ENCODE measurements at places on chromosomes 5 and 9. TPM values are rescaled to one million over a fixed set of nuclear protein-coding genes. Genes with fewer than 3 reads are reported as not detected.
A peak's percentile ranks its signal among the peaks of the same experiment; 100 is the strongest.

Gene LEAP2
- total RNA-seq, result 23.9 TPM

Gene PROB1
- total RNA-seq, result 0.69 TPM

- no peak overlapping the region for H3K4me3 ChIP-seq
- H3K27me3 ChIP-seq, result no peaks in the 10 kb centered on the region
- H3K4me1 ChIP-seq, result no peaks in the 10 kb centered on the region
- no peak overlapping the region for H3K27ac ChIP-seq
- peak; percentile 62 for DNase-seq
Measured at GRCh38 chr5:157312492-157312891, 46.6 kb downstream of the CYFIP2 start.

Gene ANKH
- 25.0 TPM for total RNA-seq

Gene EGFL7
- not detected for total RNA-seq

DNA sequence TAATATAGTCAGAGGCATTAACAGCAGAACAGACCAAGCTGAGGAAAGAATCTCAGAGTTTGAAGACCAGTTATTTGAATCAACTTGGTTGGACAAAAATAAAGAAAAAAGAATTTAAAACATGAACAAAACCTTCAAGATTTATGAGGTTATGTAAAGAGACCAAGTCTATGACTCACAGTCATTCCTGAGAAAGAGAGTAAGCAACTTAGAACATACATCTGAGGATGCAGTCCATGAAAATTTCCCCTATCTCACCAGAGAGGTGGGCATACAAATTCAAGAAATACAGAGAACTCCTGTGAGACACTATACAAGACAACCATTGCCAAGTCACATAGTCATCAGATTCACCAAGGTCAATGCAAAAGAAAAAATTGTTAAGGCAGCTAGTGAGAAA, 17.4 kb upstream of the C9orf72 start:
- no peak overlapping the region for H3K4me3 ChIP-seq
- H3K27me3 ChIP-seq, result no peaks in the 10 kb centered on the region
- no peaks in the 10 kb centered on the region for H3K4me1 ChIP-seq
- DNase-seq, result no peak
- H3K27ac ChIP-seq, result no peak overlapping the region

Gene IFNA7
- total RNA-seq, result not detected

Gene DPM2
- 17.5 TPM for total RNA-seq

DNA sequence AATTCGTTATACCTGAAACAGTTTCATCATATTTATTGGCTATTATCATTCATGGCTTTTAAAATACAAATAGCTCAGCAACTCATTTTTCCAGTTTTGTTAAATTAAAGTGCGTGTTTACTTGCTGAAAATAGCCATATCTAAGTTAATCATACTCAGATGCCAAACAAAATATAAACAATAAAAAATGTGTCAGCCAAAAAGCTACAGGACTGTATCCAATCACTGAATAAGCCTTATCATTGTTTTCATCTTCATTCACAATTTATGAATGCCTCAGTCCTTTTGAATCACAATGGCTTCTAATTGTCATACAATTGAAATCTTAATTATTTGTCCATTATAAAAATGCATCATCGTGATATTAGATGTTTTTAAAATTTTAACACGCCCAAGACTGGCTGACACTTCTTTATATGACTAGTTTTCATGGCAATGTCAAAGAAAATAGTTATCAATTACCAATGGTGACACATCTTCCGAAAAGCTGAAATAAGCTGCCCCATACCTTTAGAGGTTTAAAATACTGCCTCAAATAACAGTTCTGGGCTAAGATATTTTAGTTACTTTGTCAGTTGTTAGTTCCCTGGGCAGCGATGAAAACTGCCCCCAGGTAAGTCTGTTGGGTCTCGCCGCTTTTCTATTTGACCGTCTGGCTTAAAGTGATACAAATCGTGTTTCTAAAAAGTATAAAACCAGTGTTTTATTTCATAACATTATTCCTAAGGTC, 1.8 kb downstream of the NFIB start:
- peaks cover 29% of the 10 kb centered on the region for H3K4me1 ChIP-seq
- H3K27ac ChIP-seq, result peak overlapping the region; percentile 87
- H3K27me3 ChIP-seq, result no peaks in the 10 kb centered on the region

Gene PCDHB11
- total RNA-seq, result not detected

GRCh38 chr9:97802276-97802675, 50.8 kb upstream of the FOXE1 start:
- no peak overlapping the region for H3K27ac ChIP-seq
- H3K36me3 ChIP-seq, result no peaks in the 10 kb centered on the region
- peaks cover 14% of the 10 kb centered on the region for H3K4me1 ChIP-seq
- no peak overlapping the region for H3K4me3 ChIP-seq
- peaks cover 5% of the 10 kb centered on the region for H3K27me3 ChIP-seq

Gene ISOC1
- total RNA-seq, result 51.3 TPM

DNA sequence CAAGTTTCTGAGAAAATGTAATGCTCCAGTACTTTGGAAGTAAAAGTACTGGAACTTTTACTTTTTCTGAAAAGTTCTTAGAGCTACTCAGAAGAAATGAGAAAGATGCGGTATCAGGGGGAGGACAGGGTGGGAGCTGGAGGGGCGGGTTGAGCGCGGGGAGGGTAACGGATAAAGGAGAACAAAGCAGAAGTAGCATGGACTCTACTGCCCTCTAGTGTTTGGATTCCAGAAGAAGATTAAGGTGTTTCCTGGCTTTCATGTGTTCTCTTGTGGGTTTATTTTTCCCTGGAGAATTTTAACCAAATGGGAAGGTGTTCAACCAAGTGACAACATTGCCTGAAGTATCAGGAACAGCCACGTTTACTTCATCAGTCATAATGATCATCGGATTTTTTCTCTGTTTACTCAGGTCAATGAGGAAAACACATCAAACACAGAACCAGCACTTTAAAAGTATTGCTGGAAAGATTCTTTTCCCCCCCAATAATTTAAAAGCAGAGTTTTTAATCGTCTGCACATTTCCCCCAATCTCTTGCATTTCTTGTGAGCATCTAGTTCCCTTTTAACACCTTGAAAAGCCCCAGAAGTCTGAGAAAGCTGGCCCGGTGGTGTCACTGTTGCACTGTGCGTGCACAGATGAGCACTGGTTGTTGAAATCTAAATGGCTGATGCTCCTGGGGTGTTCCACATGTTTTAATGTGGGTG, 190.6 kb downstream of the MPDZ start:
- no peak overlapping the region for H3K4me3 ChIP-seq
- no peaks in the 10 kb centered on the region for H3K4me1 ChIP-seq
- H3K27ac ChIP-seq, result no peak overlapping the region
- H3K27me3 ChIP-seq, result no peaks in the 10 kb centered on the region
- no peaks in the 10 kb centered on the region for H3K36me3 ChIP-seq
- DNase-seq, result peak; percentile 36

Gene SPINK5
- not detected for total RNA-seq

DNA sequence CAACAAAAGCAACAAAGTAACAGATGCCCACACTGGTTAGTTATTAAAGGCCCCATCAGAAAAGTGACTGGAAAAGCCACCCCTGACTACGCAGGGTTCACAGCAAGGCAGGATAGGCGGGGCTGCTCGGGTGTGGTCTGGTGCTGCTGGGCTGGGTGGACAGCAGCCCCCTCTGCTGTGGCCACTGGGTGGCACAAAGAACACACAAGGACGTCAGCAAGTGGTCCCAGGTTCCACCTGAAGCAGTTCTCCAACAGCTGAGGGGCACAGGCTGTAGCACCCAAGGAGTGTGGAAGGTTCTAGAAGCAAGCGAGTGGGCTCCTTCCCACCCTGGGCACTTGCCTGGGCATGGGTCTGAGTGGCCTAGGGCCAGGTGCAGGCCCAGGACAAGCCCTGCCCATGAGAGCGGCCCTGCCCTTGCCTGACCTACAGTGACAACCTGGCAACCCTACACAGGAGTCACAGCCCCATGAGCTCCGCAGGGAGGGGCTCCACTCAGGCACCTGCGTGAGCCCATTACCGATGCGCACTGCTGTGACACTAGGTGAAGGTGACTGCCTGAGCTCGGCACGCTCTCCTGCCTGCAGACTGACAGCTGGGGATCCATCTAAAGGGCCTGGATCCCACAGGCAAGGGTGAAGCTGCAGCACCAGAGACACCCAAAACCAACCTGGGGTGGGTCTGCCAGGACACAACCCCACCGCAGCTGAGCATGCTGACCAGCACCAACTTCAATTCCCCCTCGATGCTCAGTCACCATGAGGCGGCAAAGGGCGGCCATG, 8.1 kb downstream of the BRD9 start:
- H3K4me3 ChIP-seq, result no peak overlapping the region
- no peak for DNase-seq
- no peaks in the 10 kb centered on the region for H3K27me3 ChIP-seq
- H3K36me3 ChIP-seq, result peaks cover 34% of the 10 kb centered on the region
- no peaks in the 10 kb centered on the region for H3K4me1 ChIP-seq

- no peaks in the 10 kb centered on the region for H3K36me3 ChIP-seq
- peaks cover 38% of the 10 kb centered on the region for H3K4me1 ChIP-seq
- H3K27me3 ChIP-seq, result peaks cover 34% of the 10 kb centered on the region
- DNase-seq, result no peak
- H3K4me3 ChIP-seq, result peak overlapping the region; percentile 48
- H3K27ac ChIP-seq, result no peak overlapping the region
Measured at GRCh38 chr9:133533857-133534256, 647 bp upstream of the ADAMTSL2 start.

GRCh38 chr5:109844148-109844547, 154.4 kb downstream of the MAN2A1 start:
- H3K4me3 ChIP-seq, result no peak overlapping the region
- DNase-seq, result no peak
- no peak overlapping the region for H3K27ac ChIP-seq

DNA sequence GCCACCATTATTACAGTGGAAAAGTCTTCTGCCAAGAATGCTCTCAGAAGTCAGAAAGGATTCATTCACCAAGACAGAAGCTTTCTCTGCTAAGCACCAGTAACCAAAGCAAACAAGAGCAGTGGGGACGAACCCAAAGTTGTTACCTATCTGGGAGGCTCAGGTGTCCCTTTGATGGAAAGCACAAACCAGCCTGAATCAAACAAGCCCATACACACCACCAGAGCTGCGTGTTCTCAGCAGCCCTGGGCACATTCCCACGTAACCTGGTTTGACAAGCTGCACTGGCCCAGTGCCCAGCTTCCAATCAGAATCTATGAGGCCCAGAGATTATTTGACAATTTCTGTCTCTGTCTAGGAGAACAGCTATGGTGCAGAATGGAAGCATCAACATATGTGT, 252.6 kb downstream of the ACTL7B start:
- H3K27ac ChIP-seq, result no peak overlapping the region
- no peak for DNase-seq
- no peaks in the 10 kb centered on the region for H3K36me3 ChIP-seq
- H3K4me3 ChIP-seq, result no peak overlapping the region

- no peaks in the 10 kb centered on the region for H3K36me3 ChIP-seq
- no peak overlapping the region for H3K27ac ChIP-seq
- no peaks in the 10 kb centered on the region for H3K4me1 ChIP-seq
- DNase-seq, result peak; percentile 7
- no peak overlapping the region for H3K4me3 ChIP-seq
Measured at GRCh38 chr9:37061768-37062167, 27.7 kb upstream of the PAX5 start.

DNA sequence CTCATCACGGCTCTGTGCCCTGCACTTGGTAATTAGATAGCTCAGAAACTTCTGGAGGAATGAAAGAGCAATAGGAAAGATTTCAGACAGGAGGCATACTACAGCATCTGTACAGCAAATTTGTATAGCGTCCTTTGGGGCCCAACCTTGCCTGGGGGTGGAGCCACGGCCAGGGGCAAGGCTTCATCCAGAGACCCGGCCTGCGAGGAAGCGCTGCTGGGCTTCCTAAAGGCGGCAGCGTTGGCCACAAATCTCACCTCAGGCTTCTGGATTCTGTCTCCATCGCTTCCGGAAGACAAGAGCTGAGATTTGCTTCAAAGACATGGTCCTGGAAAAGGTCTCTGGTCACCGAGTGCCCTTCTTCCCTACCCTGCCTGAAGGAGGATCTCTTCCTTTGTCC, 12.2 kb upstream of the SPATA31D1 start:
- H3K27ac ChIP-seq, result no peak overlapping the region
- H3K4me1 ChIP-seq, result no peaks in the 10 kb centered on the region
- no peaks in the 10 kb centered on the region for H3K36me3 ChIP-seq
- H3K27me3 ChIP-seq, result no peaks in the 10 kb centered on the region
- H3K4me3 ChIP-seq, result no peak overlapping the region

Gene GDNF
- 0.46 TPM for total RNA-seq

Gene SAXO1
- not detected for total RNA-seq

- no peaks in the 10 kb centered on the region for H3K27me3 ChIP-seq
- H3K4me3 ChIP-seq, result no peak overlapping the region
- H3K27ac ChIP-seq, result no peak overlapping the region
- H3K4me1 ChIP-seq, result no peaks in the 10 kb centered on the region
- no peak for DNase-seq
Measured at GRCh38 chr9:120456218-120456617, 123.7 kb downstream of the CDK5RAP2 start.

GRCh38 chr9:87707805-87708506, 18.0 kb upstream of the CTSL start:
- H3K36me3 ChIP-seq, result peaks cover 4% of the 10 kb centered on the region
- H3K27me3 ChIP-seq, result no peaks in the 10 kb centered on the region
- peaks cover 25% of the 10 kb centered on the region for H3K4me1 ChIP-seq
- H3K4me3 ChIP-seq, result no peak overlapping the region

DNA sequence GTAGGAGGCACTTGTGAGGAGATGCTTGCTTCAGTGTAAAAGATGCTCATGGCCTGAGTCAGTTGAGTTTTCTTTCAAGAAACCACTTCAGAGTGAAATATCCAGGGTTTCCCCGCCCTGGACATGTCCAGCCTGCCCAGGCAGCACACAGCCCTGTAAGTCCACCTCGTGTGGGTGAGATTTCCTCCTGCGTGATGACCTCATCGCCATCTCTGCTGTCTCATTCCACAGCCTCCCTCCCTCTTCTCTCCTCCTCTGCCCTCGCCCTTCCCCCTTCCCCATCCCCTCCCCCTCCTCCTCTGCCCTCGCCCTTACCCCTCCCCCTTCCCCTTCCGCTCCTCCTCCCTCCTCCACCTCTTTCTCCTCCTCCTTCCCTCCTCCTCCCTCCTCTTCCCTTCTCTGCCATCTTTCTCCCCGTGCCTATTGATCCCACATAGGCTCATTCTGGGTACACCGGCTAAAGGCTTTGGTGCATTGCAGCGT, 34.0 kb upstream of the NCS1 start:
- H3K4me1 ChIP-seq, result no peaks in the 10 kb centered on the region
- no peak overlapping the region for H3K4me3 ChIP-seq
- no peaks in the 10 kb centered on the region for H3K27me3 ChIP-seq
- DNase-seq, result no peak

GRCh38 chr9:14417237-14417636, 103.3 kb upstream of the NFIB start:
- H3K4me3 ChIP-seq, result no peak overlapping the region
- H3K27me3 ChIP-seq, result no peaks in the 10 kb centered on the region
- no peaks in the 10 kb centered on the region for H3K4me1 ChIP-seq

DNA sequence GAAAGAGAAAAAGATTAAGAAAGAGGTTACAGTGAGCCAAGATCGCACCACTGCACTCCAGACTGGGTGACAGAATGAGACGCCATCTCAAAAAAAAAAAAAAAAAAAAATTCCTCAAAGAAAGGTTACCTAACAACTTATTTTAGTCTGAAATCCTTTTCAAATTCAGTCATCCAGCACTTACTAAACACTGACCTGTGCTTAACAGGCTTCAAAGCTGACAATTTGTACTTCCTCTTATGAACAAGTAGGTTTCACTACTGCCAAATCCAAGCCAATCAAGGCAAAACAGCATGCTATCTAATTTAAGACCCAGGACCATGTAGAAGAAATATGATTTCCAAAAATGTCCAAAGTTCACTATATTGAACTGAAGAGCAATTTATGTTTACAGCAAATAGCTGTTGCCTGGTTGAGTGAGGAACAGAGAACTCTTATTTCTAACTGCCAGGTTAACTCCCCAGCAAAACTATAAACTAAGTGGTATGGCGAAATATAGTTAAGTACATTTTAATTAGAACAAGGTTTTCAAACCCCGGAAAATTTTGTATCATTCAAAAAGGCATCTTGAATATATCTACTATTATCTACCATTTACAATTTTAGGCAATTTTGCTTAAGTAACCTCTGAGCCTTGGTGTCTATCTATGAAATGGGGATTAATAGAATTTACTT, 13.4 kb downstream of the PWWP2A start:
- no peaks in the 10 kb centered on the region for H3K4me1 ChIP-seq
- H3K36me3 ChIP-seq, result peaks cover 9% of the 10 kb centered on the region
- no peaks in the 10 kb centered on the region for H3K27me3 ChIP-seq

All from HepG2 (cell line).